GM04504 (cell line): ENCODE measurements at places on chromosomes 3 and 15.
A peak's percentile ranks its signal among the peaks of the same experiment; 100 is the strongest.

DNA sequence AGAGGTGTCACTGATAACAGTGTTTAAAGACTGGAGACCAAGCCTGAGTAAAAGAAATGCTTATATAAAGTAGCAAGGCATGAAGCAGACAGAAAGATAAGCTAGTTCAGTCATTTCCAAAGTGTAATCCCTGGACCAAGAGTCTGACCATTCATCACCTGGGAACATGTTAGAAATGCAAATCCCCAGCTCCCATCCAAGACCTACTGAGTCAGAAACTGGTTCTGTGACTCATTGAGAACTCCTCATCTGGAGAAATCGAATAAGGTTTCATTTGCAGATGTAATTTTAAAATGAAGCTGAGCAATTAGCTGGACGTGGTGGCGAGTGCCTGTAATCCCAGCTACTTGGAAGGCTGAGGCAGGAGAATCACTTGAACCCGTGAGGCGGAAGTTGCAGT, 473.9 kb upstream of the UBE2E2 start:
- DNase-seq, result no peak

DNA sequence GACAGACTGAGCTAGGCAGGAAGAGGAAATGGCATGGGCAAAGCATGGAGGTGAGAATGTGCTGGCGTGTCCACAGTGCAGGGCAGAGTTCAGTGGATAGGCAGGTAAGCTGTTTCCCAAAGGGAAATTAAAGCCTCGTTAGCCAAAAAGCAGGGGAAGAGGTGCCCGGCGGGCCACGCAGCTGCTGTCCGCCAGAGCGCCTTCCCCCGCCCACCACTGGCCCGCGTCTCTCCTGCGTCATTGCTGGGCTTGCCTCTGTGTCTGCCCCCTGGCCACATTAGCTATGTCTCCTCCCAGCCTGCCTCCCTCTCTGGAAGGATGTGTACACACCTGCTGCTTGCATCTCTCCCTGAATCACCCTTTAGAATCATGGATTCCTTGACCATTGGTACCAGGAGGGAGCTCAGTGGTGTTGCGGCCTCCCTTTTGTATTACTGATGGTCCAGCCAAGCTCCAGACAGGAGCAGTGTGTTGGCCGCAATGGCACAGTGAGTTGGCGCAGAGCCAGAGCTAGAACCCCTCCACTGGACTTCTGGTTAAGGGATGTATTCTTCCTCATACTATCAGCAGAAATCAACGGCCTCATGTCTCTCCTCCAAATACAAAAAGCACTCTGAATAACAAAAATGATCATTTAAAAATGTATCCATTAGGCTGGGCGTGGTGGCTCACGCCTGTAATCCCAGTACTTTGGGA, 26.6 kb downstream of the SLC28A1 start:
- no peak for DNase-seq

DNA sequence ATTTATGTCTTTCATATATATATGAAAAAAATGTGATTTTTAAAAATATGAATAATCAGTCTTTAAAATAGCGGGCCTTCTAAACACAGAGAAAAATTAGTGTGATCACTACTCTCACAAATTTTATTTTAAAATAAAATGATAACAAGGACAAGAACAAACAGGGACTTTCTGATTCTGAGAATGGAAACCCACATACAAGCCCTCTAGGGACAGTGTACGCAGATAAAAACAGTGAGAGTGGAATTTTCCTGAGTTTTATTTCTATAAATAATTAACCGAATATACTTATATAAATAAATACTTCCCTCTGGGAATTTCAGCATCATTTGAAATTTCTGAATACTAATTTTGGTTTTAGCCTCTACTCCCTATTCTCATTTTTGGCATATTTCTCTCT, 201.4 kb upstream of the CBLB start:
- DNase-seq, result no peak

GRCh38 chr3:189202583-189202982, 30.8 kb downstream of the TPRG1 start:
- no peak for DNase-seq

DNA sequence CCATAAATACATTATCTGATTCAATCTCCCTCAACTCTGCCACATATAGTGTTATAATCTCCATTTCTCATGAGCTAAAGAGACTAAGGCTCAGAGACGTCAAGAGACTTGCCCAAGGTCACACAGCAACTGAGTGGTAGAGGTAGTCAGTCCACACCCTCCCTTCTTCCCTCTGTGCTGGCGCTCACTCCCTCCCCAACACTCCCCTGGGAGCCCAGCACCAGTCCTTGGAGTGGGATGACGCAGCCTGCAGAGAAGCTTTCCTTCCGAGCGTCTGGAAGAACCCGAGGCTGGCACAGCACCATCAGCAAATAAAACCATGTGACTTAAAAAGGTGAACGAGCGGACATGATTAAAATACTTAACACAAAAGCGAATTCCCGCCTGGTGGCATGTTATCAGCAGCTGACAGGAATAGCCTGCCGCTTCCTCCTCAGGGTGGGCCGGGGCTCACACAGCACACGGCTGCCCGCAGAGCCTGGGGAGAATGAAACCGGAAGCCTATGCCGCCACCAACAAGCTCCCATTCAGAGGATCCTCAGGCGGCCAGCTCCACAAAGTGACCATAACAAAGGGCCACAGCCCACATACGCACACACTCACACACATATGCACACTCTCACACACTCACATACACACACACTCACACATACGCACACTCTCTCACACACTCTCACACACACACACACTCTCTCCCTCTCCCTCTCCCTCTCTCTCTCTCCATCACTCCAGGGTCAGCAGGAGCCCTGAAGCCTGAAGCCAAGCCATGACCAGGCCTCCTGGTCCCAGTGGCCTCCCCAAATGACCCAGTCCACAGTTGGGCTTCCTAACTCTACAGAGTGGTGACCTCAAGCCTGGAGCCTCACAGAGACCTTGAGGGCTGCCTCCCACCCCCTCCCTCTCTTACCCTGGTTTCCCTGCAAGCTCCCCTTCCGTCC, 120.5 kb downstream of the XXYLT1 start:
- DNase-seq, result no peak

DNA sequence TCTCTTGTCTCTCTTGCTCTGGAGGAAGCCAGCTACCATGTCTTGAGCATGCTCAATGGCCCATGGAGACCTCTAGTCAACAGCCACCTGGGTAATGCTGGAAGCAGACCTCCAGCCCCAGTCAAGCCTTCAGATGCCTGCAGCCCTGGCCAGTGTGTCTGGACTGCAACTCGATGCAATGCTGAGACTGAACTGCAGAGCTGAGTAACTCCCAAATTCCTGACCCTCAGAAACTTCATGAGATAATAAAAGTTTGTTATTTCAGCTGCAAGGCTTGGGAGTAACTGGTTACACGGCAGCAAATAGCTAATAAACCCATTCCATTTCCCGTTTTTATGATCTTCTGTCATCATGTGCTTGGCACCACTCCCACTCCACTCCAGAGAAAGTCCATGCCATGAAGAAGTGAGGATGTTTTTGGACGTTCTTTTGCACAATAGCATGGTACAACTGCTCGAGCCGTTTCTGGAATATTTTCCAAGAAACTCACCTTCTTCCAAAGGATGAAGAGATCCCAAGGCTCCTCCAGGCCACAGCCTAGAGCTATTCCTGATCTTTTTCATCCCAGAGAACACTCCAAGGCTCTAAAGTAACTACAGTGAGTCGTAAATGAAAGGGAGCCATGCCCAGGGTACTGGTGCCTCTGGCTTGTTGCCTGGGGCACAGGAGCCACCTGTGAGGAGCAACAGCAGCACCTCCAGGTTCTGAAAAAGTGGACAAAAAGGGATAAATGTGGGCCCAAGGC, 72.0 kb upstream of the KLF13 start:
- DNase-seq, result peak; percentile 63

DNA sequence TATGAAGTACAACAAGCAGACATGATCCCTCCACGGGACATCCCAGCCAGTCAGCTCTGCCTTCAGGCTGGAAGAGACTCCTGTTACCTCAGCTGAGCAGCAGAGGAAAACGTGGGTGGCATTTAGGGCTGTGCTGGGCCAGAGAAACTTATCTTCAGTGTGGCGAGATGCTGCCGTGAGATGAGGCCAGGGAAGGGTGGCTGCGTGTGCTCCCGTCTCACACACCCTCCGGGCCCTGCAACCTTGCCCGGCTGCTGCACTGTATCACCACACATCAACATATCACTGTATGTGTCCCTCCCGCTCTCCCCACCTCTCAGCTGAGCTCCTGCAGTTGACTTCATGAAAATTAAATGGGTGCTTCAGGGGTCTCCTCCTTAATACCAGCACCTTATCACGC, 23.4 kb downstream of the BMF start:
- DNase-seq, result no peak

DNA sequence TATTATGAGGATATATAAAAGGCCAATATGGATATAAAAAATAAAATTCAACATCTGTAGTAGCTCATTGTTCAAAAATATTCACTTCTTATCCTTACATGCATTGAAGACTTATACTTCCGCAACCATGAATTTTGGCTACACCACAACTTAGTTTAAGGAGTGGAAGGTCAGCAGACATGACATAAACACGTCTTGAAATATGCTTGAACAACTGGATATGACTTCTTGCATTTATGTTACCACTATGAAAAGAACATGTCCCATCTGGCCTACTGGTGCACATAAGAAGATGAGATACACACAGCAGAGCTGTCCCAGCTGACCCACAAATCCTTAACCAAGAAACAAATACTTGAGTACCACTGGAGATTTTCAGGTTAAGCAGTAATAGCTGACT, 52.1 kb downstream of the MYO9A start:
- no peak for DNase-seq

DNA sequence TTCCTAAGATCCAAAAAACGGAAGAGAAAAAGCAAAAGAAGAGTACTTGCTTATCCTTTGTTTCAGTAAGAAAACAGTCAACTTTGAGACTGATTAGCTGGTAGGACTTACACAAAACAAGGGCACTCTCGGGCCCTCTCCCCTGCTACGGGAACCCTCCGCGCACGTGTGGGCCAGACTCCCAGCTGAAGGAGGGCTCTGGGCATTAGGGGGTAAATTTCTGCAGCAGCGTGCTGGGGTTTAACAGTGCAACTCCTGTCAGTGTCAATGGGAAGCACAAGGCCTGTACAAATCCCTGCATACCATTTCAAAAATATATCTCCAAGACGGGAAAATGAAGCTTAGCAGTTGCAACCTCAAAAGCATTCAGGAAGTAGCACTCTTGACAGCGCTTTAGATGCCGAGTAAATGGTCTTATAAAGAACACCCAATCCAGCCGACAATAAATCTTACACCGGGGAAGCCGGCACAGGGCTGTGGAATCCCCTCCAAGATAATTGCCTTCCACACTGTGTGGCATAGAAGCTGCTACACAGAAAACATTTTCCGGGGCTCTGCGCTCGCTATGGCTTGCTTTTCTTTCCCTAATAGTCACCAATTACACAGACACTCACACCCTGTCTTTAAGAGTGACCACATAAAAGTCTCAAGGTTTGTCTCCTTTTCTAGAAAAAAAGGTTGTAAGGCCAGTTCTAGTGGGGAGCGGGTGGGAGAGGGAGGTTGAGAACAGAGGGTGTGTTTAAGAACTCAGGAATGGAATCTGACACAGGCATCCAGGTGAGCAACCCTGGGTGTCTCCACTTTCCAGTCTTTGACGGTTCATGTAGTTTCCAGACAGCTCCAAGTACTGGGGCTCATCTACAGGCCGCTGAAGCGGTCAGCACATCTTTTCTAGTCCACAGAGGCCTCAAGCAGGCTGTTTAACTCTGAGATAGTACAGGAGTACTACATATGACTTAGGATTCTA, 512.7 kb downstream of the FOXP1 start:
- no peak for DNase-seq

DNA sequence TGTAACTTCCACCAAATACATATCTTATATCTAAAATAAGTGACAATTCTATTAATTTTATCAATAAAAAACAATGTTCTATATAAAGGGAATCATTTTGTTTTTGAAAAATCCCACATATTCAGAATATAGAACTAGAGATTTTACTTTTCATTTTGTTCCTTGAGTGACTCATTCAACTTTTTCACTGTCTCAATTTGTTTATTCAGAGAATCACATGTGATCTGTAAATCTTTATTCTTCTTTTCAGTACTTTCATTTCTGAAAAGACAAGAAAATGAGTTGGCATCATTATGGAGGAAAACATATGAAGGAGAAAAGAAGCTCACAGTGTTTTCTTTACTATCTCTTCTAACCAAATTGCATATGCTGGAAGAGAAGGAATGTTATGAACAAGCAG, 35.0 kb downstream of the CIP2A start:
- DNase-seq, result no peak

- DNase-seq, result peak; percentile 47
Measured at GRCh38 chr3:14371573-14372474, 30.6 kb upstream of the SLC6A6 start.

- DNase-seq, result no peak
Measured at GRCh38 chr15:22948056-22948455, 32.1 kb downstream of the CYFIP1 start.

DNA sequence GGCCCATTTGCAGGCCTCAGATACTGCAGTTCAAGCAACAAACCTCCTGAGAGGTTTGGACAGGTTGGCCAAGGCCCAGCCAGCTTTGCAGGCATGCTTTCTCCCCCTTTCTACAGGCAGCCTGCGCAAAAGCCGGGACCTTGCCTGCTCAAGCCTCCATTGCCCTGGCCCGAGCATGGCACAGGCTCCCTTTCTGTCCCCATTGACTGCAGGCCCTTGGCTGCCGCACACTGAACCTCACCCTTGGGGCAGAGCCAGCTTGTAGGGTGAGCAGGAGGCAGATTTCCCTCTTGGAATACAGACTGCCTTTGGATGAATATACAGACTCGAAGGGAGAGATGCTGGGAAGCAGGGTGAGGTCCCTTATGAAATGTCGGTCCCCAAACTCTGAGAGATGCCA, 461.7 kb upstream of the PROK2 start:
- no peak for DNase-seq

GRCh38 chr3:197482001-197482400, 73.8 kb downstream of the BDH1 start:
- DNase-seq, result no peak

DNA sequence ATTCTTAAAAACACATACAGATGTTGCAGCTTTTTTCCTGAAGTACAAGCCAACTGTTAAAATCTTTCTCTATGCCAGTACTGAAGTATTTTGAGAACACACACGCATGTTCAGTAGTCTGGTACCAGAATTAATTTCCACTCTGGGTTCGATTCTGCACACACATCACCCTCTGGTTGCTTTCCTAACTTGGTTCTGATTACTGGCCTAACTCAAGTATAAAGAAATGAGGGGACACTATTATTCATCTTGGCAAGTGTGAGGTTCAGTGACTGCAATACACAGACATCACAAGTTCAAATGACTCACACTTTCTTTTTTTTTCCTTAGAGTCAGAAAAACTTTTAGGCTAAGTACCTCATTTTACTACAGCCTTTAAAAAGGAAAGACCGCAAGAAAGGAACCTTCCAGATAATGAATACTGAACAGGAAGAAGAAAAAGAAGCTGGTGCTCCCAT, 37.4 kb upstream of the LDHAL6B start:
- DNase-seq, result peak; percentile 69
